ENCODE measurements at places on chromosomes 6 and 20. TPM values are rescaled to one million over a fixed set of nuclear protein-coding genes. Genes with fewer than 3 reads are reported as not detected.

DNA sequence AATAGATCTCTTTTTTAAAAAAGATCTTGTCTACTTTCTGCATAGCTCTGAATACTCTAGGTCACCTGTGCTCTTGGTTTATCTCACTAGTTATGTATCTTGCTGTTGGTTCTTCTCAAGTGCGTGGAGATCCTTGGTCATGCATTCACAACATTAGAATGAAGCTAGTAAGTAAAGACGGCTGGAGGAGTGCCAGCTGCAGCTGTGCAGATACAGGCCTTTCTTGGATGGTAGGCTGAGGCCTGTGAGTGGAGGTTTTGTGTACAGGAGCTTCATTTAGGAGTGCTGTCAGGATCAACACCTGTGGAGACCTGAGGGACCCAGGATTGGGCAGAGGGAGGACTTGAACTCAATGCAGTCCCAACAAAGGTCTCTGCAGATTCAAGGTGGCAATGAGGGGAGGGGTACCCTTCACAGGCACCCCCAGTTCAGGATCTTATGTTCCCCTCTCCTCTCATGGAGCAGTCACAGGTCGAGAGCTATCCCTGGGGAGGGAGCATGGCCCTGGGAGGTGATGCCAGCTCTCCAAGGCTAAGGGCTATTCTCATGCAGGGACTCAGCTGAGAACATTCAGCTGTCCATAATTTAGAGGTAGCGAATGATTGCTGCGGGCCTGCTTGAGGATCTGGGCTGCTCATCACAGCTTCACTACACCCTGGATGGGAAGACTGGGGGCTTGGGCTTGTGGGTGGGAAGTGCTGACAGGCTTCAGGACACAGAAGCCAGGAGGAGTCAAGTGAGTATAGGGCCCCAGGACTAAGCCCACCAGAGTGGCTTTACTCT is 98.9 kb upstream of the ENPP5 start:
- H3K4me1 ChIP-seq: no peaks in the 10 kb centered on the region
- no peak overlapping the region for H3K27ac ChIP-seq
- DNase-seq: no peak
- H3K27me3 ChIP-seq: no peaks in the 10 kb centered on the region
- H3K36me3 ChIP-seq: no peaks in the 10 kb centered on the region
- no peak overlapping the region for H3K4me3 ChIP-seq

GRCh38 chr6:109925075-109925474 is 53.0 kb upstream of the GPR6 start:
- no peaks in the 10 kb centered on the region for H3K4me1 ChIP-seq
- no peaks in the 10 kb centered on the region for H3K36me3 ChIP-seq
- no peak overlapping the region for H3K27ac ChIP-seq
- H3K27me3 ChIP-seq: peaks cover 3% of the 10 kb centered on the region
- DNase-seq: no peak

The ETV7 gene
- 0.18 TPM for total RNA-seq

The PFDN4 gene
- total RNA-seq: 83.9 TPM

The CRIP3 gene
- not detected for total RNA-seq

DNA sequence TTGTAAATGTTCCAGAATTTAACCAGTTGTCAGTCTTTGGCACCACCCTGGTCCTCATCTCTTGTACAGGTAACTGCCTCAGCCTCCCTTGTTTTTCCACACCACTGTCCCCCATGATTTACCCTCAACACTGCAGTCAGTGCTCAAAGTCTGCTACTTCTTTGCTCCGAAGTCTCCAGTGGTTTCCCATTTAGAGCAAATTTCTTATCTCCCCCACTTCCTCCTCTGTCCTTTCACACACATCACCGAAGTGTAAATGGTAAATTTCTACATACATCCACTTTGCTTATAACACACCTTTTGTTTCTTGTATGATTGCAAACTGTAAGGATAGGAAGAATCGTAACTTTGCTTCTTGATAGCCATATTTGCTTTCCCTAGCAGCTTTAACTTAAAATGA is 115.3 kb downstream of the JARID2 start:
- H3K27me3 ChIP-seq: no peaks in the 10 kb centered on the region
- DNase-seq: no peak
- peaks cover 22% of the 10 kb centered on the region for H3K4me1 ChIP-seq
- no peaks in the 10 kb centered on the region for H3K36me3 ChIP-seq
- H3K4me3 ChIP-seq: no peak overlapping the region

DNA sequence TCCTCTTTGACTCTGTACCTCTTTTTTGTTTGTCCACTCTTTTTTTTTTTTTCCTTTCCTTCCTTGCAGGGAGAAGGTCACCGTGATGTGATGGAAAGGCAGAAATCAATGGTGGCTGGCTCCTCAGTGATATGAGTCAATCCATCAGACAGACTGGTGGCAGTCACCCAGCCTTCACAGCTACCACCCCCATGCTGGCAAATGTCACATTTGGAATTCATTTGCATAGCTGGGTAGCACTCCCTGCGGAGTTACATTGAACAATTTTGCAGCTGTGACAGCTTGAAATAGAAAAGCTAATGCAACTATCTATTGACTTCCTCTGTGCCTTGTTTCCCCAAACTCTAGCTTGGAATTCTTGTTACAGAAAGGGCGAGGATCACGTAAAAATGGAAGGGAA is 668.4 kb downstream of the C6orf118 start:
- no peak overlapping the region for H3K27ac ChIP-seq
- DNase-seq: no peak
- H3K4me3 ChIP-seq: no peak overlapping the region
- no peaks in the 10 kb centered on the region for H3K4me1 ChIP-seq

DNA sequence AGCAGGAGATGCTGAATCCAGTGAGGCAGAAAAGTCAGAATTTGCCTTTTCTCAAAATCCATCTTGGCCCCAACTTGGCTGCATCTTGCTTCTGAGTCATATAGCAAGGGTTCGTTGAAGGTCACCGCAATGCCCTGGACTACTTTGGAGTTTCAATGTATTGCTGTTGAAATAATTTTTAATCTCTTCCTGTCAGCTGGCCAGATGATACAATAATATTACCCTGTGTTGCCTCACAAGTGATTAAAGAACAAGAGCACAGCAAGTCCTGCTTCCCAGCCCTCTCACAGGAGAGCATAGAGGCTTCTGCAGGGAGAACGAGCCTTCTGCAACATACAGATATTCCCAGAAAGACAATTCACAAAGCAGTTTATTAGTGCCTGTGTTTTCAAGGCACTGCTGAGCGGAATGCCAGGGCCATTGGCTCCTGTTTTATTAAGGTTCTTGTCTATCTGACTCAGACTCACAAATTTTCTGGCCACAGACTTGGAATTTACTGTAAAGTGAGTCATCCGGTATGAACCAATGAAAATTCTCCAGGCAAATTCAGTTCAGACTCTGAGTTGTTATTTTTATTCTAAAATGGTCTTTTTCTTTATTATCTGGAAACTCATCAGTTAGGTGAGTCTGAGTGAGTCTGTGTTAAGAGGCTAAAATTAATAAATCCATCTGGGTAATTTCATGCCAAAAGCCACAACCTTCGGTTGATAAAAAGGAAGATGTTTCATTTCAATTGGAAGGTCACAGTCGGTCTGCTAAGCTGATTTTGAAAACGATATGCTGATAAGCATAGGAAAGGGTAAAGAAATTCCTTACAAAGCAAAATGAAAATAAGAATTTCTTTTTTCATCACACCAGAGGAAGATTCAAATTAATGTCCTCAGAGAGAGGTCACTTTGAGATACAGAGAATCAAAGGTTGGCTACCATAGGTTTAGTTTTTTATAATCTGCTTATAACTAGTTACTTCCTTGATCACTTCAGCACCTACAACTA is 289.4 kb upstream of the STXBP5 start:
- H3K27ac ChIP-seq: peak overlapping the region; percentile 98
- peak; percentile 96 for DNase-seq
- H3K27me3 ChIP-seq: no peaks in the 10 kb centered on the region

The WRNIP1 gene
- 47.1 TPM for total RNA-seq

DNA sequence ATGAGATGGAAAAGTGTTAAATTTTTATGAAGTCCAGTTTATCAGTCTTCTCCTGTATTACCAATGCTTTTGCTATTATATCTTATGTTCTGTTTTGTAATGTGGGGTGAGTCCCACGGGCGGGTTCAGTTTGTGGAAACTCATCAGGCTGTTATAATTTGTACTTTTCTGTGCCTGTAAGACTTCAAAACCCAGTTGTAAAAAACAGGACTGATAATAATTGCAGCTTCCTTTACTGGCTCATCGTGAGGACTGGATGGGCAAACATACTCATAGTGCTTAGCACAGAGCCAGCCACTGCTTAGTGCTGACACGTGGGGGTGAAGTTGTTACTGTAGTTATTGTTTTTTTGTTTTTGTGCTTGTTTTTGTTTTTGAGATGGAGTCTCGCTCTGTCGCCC is 45.6 kb downstream of the TGM2 start:
- H3K27ac ChIP-seq: no peak overlapping the region
- H3K27me3 ChIP-seq: no peaks in the 10 kb centered on the region
- no peak overlapping the region for H3K4me3 ChIP-seq
- DNase-seq: no peak
- H3K4me1 ChIP-seq: peaks cover 13% of the 10 kb centered on the region

The COL12A1 gene
- 502 TPM for total RNA-seq

- no peak for DNase-seq
- H3K36me3 ChIP-seq: no peaks in the 10 kb centered on the region
- no peak overlapping the region for H3K27ac ChIP-seq
- no peak overlapping the region for H3K4me3 ChIP-seq
Observed at GRCh38 chr6:30465595-30466306, 23.6 kb upstream of the HLA-E start.

GRCh38 chr6:11317885-11318771 is 85.7 kb upstream of the NEDD9 start:
- DNase-seq: peak; percentile 98
- peaks cover 10% of the 10 kb centered on the region for H3K4me1 ChIP-seq
- no peaks in the 10 kb centered on the region for H3K27me3 ChIP-seq
- peak overlapping the region; percentile 25 for H3K27ac ChIP-seq
- H3K4me3 ChIP-seq: no peak overlapping the region

DNA sequence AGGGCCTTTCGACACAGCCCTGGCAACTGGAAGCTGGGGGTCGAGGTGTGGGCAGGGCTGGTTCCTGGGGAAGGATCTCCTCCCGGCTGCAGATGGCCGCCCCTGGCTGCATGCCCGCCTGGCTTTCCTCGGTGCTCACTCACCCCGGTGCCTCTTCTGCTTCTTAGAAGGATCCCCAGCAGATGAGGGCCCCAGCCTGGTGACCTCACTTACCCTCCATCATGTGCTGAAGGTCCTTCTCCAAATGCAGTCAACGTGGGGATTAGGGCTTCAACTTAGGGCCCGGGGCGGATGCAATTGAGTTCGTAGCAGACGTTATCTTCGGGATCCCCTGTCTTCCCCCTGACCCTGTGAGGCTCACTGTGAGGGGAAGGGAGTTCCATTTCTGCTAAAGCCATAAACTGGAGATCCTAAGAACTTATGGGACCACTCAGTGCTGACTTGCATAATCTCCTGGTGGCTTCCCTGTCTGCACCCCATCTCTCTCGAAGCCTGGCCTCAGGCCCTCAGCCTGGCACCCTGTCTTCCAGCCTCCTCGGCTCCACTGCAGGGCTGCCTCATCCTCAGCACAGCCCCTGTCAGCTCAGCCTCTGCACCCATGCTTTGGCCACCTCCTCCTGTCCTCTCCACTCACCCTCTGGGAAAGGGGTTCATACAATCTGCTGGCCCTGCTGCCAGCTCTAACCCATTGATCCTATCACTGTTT is 92.6 kb downstream of the THBS2 start:
- no peaks in the 10 kb centered on the region for H3K36me3 ChIP-seq
- H3K4me3 ChIP-seq: no peak overlapping the region
- H3K27me3 ChIP-seq: no peaks in the 10 kb centered on the region
- peak overlapping the region; percentile 33 for H3K27ac ChIP-seq
- peaks cover 49% of the 10 kb centered on the region for H3K4me1 ChIP-seq

- no peak for DNase-seq
- no peaks in the 10 kb centered on the region for H3K27me3 ChIP-seq
- no peak overlapping the region for H3K4me3 ChIP-seq
- no peaks in the 10 kb centered on the region for H3K36me3 ChIP-seq
- no peaks in the 10 kb centered on the region for H3K4me1 ChIP-seq
Observed at GRCh38 chr20:53999077-53999476, 71.3 kb downstream of the BCAS1 start.

- no peak for DNase-seq
- no peak overlapping the region for H3K27ac ChIP-seq
- H3K4me3 ChIP-seq: no peak overlapping the region
- H3K36me3 ChIP-seq: no peaks in the 10 kb centered on the region
Observed at GRCh38 chr6:149974825-149975224, 11.1 kb downstream of the ULBP1 start.

DNA sequence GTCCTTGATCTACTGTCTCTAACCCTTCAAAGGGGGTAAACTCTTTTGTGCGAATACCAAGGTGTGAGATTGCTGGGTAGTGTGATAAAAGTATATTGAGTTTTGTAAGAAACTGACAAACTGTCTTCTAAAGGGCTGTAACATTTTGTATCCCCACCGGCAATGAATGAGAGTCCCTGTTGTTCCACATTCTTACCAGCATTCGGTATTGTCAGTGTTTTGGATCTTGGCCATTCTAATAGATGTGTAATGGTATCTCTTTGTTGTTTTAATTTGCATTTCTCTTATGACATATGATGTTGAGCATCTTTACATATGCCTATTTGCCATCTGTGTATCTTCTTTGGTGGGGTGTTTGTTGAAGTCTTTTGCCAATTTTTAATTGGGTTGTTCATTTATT is 1090.7 kb downstream of the KIF16B start:
- H3K36me3 ChIP-seq: no peaks in the 10 kb centered on the region
- H3K4me3 ChIP-seq: no peak overlapping the region
- no peak overlapping the region for H3K27ac ChIP-seq
- H3K4me1 ChIP-seq: no peaks in the 10 kb centered on the region
- H3K27me3 ChIP-seq: no peaks in the 10 kb centered on the region

GRCh38 chr6:43636308-43636659 is 644 bp downstream of the MAD2L1BP start:
- H3K4me1 ChIP-seq: peaks cover 7% of the 10 kb centered on the region
- no peaks in the 10 kb centered on the region for H3K27me3 ChIP-seq
- peak overlapping the region; percentile 79 for H3K4me3 ChIP-seq
- peak overlapping the region; percentile 84 for H3K27ac ChIP-seq
- peak; percentile 11 for DNase-seq

The SPATS1 gene
- total RNA-seq: not detected

- no peak overlapping the region for H3K27ac ChIP-seq
- H3K36me3 ChIP-seq: no peaks in the 10 kb centered on the region
- H3K4me1 ChIP-seq: no peaks in the 10 kb centered on the region
- no peak for DNase-seq
- H3K27me3 ChIP-seq: peaks cover 30% of the 10 kb centered on the region
- no peak overlapping the region for H3K4me3 ChIP-seq
Observed at GRCh38 chr6:14100138-14100537, 17.4 kb upstream of the CD83 start.

GRCh38 chr6:159074120-159074684 is 29.4 kb upstream of the TAGAP start:
- no peaks in the 10 kb centered on the region for H3K36me3 ChIP-seq
- no peaks in the 10 kb centered on the region for H3K4me1 ChIP-seq
- H3K27ac ChIP-seq: no peak overlapping the region
- H3K4me3 ChIP-seq: no peak overlapping the region
- H3K27me3 ChIP-seq: peaks cover 25% of the 10 kb centered on the region

Measured in IMR-90 (cell line).